GM04504 (cell line): ENCODE measurements at places on chromosomes 13 and 19.

DNA sequence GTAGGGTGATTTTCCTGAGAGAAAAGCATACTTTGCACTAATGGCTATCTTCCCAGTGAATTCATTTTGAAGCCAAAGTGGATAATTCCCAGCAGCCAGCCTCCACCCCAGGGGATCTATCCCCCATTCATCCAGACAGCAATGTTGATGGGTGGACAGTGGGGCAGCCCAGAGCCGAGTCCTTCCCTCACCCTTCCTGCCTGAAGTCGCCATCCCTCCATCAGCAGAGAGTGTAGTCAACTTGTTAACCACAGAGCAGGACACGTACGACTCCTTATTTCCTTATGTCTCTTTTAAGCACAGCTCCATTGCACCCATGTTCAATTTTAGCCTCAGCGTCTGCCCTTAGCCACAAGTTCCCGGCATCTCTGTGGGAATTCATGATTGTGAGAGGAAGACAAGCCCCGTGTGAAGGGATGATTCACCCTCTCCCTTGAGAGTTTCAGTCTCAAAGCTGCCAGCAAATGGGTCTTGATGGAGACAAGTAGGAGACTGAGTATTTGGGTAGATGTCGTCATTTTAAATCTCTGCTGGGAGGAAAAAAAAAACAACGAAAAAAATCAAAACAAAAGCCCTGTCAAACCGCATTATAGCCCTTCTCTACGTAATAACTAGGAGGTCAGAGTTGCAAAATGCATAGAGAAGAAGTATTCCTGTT, 58.3 kb upstream of the MEDAG start:
- DNase-seq = peak; percentile 99

GRCh38 chr13:113527272-113527958, 36.9 kb upstream of the DCUN1D2 start:
- DNase-seq = no peak

GRCh38 chr19:51458051-51458645, at the start of gene SIGLEC8:
SIGLEC8 (minus strand) TSS chr19:51458454; CDS start chr19:51458387, 67 bp downstream.
- DNase-seq = no peak

GRCh38 chr19:42175952-42176648, 41.4 kb downstream of the DEDD2 start:
- DNase-seq = peak; percentile 3

- DNase-seq = peak; percentile 24
Measured at GRCh38 chr13:49366841-49367240, 77.0 kb downstream of the CAB39L start.

DNA sequence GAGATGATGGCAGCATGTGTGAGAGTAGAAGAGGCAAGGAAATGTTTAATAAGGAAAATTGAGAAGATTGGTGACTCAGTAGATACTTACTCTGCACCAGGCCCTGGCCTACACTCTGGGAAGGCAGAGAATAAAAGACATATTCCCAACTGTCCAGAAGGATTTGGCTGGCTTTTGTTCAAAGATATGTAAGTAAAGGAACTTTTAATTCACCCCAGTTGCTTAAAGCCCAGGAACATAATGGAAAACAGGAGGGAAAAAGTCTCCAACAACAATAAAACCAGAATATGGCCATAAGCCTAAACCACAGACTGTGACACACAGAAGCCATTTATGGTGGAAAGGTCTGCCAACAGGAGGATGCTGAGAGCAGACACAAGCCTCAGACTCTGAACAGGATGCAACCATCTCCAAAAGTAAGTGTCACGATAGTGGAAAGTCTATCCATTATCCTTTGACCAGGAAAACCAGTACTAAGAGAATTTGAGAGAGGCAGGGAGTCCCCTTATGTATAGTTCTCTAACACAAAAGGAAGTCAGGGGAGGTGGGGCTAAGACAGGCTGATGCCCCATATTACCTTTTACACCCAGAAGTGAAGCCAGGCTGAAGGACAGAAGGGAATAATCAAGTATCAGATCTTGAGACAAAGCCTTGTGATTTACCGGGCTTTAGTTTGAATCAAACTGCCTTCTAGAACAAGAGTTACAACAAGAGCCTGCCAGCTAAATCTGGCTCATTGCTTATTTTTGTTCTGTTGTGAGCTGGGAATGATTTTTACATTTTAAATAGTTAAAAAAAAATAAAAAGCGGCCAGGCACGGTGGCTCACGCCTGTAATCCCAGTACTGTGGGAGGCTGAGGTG, 169.5 kb upstream of the STARD13 start:
- peak; percentile 86 for DNase-seq

DNA sequence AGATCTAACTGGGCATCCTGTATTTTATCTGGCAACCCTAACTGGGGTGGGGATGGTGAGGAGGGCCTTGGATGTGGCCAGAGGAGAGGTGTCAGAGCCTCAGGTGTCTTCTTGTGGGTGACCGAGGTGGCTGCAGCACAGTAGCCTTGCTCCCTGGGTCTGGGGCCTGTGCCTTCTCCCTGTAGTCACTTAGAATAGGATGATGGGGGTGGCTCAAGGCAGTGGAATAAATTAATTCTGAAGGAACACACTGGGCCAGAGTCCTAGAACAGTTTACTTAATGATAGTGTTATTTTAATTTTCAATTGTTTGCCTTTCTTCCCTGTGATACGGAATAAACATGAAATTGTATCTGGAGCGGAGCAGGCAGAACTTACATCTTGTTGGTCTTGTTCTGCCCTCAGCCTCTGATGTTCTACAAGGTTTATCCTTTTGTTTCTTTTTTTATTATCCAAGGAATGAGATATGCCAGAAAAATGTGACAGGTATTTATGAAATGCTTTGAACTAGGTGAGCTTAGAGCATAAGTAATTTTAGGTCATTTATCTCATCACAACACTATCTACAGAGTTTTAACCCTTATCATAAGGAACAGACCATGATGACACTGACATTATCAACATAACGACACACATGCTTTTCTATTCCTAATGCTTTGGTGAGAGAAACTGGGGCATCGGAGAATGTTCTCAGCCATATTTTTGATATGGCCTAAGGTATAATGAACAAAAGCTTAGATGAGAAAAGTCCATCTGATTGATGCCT, 51.4 kb downstream of the LRCH1 start:
- DNase-seq = no peak

- no peak for DNase-seq
Measured at GRCh38 chr13:84645196-84646012, 763.1 kb upstream of the SLITRK1 start.

- DNase-seq = no peak
Measured at GRCh38 chr19:42285541-42285941, 16.4 kb upstream of the PRR19 start.

DNA sequence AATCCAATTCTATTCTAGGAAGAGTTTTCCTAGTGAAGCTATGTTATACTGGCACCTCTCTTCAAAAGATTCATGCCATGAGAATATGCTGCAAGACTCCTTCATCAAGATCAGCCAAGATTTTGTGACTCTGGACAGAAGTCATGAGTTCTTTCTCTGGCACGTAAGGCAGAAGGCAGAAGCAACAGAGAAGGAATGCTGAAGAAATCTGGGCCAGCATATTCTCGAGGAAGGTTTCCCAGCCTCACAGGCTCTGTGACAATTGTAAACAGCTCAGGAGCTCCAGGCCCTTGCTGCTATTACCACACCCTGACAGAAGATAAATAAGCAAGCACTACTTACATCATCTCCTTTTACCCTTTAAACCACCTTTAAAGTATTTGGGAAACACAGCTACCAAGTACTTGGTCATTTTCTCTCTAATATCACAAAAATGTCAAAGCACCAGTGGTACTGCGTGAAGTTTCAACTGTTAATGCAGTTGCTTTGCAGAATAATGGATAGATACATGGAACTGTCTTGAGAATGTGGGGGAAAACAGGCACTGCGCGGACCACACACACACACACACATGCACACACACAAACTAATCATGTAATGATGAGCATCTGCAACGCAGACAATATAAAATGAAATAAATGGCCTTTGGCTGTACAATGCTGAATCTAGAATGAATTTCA, 55.4 kb downstream of the INTS6 start:
- DNase-seq = peak; percentile 89

GRCh38 chr13:99465454-99465853, 35.8 kb upstream of the TM9SF2 start:
- DNase-seq = no peak

- peak; percentile 1 for DNase-seq
Measured at GRCh38 chr13:85828094-85828684, 29.0 kb upstream of the SLITRK6 start.

DNA sequence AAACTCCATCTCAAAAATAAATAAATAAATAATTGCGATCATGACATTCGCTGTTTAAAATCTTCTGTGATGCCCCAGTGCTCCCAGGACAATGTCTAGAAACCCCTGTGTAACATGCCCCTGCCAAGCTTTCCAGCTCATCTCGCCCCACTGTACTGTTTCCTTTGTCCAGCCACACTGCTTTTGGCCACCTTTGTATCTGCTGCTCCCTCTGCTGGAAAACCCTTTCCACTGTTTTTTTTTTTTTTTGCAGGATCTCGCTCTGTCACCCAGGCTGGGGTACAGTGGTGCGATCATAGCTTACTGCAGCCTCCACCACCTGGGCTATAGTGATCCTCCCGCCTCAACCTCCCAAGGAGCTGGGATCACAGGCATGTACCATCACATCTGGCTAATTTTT, 7.5 kb downstream of the PLAUR start:
- DNase-seq = no peak

GRCh38 chr13:66237411-66238062, 992.6 kb downstream of the PCDH9 start:
- no peak for DNase-seq

GRCh38 chr19:32355309-32355708, 9.9 kb downstream of the ZNF507 start:
- DNase-seq = no peak

GRCh38 chr19:7328647-7329046, 20.1 kb upstream of the ARHGEF18 start:
- DNase-seq = no peak

DNA sequence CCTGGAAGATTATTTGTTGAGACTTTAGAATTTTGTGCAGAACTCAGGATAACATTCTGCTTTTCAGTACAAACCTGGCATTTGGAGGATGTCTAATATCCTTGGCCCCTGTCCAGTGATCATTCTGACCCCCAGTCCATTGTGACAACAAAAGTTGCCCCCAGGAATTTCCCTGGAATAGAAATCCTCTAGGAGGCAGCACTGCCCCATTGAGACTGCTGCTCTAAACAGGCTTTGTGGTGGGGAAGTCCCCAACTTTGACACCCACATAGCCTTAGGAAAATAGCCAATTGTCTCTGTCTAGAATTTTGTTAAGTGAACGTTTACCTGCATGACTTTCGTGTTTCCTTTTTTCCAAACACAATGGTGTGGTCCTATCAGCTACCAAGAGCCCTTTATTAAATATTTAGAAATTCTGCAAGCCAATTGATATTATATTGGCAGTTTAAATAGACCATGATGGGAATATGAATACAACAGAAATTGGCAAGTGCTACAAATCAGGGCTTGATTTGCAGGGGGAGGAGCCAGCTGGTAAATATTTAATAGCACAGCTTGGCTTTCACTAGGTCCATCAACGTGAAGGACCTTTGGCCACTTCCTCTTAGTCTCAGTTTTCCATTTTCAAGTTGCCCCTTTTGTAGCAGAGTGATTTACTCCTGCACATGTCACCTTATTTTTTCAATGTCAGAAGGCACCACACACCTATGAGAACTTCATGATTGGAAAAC, 451.7 kb downstream of the EFNB2 start:
- DNase-seq = peak; percentile 17

- DNase-seq = no peak
Measured at GRCh38 chr19:54461210-54461609, 2.4 kb downstream of the LENG9 start.

GRCh38 chr19:1016647-1017114, 4.2 kb downstream of the TMEM259 start:
- no peak for DNase-seq

GRCh38 chr13:113730831-113731191, 28.2 kb upstream of the TMEM255B start:
- DNase-seq = no peak

- no peak for DNase-seq
Measured at GRCh38 chr13:73535341-73535740, 476.5 kb downstream of the KLF5 start.
